ENCODE measurements at places on chromosomes 5 and 9. TPM values are rescaled to one million over a fixed set of nuclear protein-coding genes. Genes with fewer than 3 reads are reported as not detected.

GRCh38 chr9:34069831-34070230, 21.1 kb upstream of the UBAP2 start:
- no peak for DNase-seq

DNA sequence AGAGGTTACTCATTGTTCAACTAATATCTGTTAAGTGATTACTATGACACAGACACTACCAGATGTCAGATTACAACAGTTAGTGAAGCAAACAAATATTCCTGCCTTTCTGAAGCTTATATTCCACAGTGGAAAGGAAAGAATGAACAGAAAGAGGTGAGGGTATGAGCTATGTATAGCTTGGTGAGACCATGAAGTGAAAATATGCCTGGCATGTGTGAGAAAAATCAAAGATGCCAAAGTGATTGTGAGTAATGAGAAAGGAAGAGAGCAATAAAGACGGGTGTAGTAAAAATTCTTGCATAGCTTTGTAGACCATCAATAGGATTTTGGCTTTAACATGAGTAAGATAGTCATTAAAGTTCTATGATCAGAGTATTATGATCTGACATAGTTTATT, 734.5 kb upstream of the NUDT12 start:
- DNase-seq = no peak

DNA sequence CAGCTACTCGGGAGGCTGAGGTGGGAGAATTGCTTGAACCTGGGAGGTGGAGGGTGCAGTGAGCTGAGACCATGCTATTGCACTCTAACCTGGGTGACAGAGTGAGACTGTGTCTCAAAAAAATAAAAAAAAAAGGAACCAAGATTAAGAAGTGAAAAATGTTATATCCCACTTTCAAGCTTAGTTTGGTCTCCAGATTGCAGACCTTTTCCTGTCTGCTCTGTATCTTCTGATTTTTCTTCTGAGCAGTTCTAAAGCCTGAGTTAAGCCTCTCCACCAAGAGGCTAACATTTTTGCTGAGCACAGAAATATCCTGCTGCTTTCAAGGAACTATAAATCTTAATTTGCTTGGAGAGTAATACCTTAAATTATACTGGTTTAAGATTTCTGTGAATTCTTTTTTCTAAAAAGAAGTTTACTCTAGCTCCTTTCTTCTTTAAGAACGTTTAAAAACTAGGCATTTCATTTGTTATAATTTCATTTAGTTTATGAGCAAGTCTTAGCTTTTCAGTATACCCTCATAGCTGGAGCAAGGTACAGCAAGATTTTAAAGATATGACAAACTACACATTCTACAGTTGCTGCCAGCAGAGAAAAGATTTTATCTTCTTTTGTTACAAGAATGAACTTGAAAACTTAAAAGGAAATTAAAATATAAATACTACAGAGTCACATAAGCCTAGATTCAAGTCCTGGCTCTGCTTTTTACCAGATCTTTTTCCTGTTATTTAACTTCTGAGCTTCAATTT, 55.0 kb downstream of the GARNL3 start:
- no peak for DNase-seq

DNA sequence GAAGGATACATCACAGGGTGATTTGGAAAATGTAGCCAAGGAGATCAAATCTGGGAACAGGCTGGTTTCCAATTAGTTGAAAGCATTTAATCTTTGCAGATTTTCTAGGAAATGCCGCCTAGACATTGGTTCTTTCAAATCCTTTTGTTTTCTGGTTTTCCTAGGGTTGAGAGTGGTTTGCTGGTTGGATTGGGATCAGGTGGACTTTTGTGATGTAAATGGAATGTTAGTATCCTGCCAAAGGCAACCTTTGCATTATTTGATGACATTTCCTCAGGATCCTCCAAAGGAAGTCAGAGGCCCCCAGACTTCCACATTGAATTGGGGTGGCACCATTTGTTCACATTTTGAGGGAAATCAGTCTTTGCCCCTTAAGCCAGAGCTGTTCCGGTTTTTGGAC, 245.5 kb upstream of the RPS23 start:
- no peak for DNase-seq

DNA sequence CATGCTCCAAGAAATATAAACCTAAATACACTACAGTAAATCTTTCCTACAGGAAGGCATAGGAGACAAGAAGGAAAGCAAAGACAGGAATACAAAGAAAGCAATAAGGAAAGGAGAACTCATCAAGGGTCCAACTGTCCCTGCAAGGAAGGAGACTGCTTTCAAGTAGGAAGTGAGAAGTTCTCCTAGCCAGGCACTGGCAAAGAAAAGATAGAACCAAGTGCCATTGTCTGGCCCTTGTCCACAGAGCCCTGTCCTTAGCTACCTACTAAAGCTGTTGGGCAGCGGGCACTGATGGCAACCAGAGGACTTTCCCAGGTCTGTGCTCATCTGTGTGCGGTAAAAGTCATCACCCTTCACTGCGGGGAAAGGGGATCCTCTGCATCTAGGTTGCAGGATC, 108.2 kb downstream of the KLHL3 start:
- DNase-seq = no peak

DNA sequence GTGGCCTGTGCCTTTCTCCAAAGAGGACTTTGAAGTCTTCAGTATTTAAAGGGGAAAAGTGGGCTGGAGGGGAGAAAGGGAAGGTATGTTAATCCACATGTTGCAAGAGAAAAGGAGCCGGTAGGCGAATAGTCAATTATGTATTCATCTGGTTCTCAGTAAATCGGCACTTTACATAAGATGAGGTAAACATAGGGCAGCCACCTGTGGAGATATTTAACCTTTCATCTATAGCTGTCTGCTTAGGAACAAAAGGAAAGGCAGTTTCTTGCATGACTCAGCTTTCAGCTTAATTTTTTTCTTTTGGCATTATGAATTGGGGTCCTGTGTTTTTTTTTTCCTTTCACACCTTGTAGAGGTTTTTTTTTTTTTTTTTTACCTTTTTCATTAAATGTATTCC, 42.2 kb downstream of the FGD3 start:
- DNase-seq = no peak

NPDC1 gene
- total RNA-seq = 250 TPM

GRCh38 chr5:156991714-156992113, 28.7 kb upstream of the TIMD4 start:
- no peak for DNase-seq

- no peak for DNase-seq
These were observed 7.0 kb downstream of the UBE2QL1 start for GRCh38 chr5:6455571-6456200.

DNA sequence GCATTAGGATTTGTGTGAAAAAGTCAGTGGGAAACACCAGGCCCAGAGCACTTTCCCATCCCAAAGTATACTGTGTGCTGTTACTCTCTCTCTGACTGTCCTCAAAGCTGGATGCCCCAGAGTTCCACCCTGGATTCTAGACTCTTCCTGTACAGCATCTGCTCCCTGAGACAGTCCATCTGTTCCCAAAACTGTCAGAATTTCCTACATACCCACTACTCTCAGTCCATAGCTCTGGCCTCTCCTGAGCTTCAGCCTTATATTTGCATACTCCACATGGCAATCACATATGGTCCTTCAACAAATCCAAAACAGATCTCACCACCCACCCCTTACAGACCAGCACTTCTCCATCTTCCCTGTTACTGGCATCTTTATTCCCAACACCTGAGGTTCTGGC, 9.5 kb downstream of the ELP1 start:
- no peak for DNase-seq

GRCh38 chr9:135413461-135413860, 66.1 kb upstream of the PPP1R26 start:
- DNase-seq = no peak

SPINK13 gene
- not detected for total RNA-seq

DNA sequence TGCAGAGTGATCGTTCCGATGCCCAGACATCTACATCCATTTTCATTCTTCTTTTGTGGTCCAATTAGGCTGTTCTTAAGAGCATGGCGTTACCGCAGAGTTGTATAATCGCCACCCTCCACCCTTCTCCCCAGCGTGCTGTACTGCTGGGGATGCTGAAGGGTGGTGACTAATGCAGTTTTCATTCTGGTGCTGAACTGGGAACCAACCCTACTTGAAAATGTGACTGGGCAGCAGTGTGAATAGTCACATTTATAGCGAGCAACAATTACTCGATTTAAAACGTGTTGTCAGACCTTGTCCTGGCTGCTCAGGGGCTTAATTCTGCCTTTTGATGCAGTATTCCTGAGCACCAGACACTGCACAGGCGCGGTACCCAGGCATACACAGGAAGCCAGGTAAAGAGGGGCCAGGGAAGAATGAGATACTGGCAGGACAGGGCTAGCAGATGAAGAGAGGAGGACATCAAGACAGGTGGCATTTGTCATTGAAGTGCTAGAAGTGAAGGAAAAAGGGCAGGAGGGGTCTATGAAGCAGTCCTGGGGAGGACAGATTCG, 719 bp upstream of the ISCA1 start:
- peak; percentile 29 for DNase-seq

KCTD16 gene
- total RNA-seq = 0.10 TPM

DNA sequence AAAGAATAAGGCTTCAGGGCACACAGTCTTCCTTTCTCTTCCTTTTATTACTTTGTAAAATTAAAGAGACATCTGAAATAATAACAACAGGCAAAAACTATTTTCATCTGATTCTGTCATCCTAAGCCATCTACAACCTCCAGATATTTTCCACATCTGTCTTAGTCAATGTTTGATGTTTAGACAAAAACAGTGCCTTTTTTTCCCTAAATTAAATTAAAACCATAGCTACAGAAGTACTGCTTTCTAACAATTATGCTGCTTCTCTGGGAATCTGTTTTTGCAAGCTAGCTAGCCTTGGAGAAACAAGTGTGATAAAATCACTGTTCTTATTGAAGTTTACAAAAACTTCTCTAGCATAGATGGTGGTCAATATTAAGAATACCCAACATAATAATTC, 95.4 kb downstream of the KIAA0825 start:
- DNase-seq = no peak

PSMB7 gene
- total RNA-seq = 264 TPM

SPINK4 gene
- total RNA-seq = not detected

ASPN gene
- total RNA-seq = not detected

WDR38 gene
- total RNA-seq = not detected

OR1Q1 gene
- not detected for total RNA-seq

CYLC2 gene
- total RNA-seq = not detected

FBXW2 gene
- 49.8 TPM for total RNA-seq

GRCh38 chr5:140883373-140883772, 1.4 kb downstream of the PCDHA13 start:
- no peak for DNase-seq

- DNase-seq = no peak
These were observed 192.9 kb downstream of the PIK3R1 start for GRCh38 chr5:68408345-68408871.

GRM6 gene
- total RNA-seq = not detected

DNA sequence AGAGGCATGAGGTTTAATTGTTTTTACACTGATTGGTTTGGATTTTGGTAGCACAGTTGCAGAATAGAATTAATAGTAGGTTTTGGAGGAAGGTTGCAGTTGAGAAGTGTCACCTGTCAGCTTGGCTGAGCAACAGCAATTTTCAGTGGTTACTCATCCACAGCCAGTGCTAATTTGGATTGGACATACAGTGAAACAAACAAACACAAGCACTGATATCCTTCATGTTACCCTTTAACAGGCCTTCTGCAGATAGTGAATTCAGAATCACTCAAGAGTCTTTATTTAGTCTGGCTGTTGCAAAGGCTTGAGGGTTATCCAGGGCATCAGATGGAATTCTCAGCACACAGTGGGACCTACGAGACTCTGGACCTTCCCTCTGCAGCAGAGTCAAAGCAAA, 31.8 kb upstream of the POU4F3 start:
- DNase-seq = no peak

WDR31 gene
- total RNA-seq = 0.99 TPM

SHC3 gene
- 7.3 TPM for total RNA-seq

DNA sequence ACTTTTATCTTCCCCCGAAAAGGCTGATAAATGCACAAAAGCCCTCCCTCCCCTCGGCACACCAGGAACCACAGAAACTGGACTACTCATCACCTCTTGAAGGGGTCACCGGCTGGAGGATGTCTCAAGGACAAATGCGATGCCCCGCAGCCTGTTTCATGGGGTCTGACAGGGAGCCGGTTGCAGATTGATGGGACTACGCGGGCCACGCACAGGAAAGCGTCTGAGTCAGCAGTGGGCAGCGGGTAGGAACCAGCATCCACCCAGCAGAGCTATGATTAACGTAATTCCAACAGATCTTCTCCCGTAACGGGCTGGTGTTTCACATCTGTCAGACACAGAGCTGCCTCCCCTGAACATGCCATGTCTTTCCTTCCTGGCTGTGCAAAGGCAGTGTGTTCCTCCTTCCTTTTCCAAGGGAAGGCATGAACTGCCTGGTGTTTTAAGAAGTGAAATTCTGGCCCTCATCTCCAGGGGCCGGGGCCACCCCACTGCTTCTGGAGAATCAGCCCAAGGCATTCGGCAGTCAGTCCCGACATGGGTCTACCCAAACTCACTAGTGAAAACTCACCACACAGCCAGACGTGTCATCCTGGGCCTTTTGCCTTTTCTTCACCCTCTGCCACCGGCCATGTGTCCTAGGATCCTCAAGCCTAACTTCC, 144.4 kb upstream of the PHYKPL start:
- DNase-seq = no peak

DNA sequence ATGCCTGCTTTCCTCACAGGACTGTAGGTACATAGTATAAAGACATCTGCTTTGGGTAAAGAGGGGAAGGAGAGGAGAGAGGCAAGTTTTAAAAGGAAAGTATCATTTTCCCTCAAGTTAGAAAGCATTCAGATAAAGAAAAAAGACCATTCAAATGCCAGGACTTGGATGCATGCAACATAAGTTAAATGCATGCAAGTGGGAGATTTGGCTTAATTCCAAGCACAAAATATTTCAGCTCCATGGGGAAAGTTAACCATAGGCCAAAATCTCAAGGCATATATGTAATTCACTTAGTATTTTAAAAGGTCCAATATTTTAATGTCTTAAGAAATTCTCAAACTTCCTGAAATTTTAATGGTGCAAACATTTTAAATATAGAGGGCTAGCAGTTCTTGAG, 36.4 kb downstream of the POU5F2 start:
- no peak for DNase-seq

GRCh38 chr9:89608641-89609335, 4.0 kb downstream of the GADD45G start:
- DNase-seq = no peak

DNA sequence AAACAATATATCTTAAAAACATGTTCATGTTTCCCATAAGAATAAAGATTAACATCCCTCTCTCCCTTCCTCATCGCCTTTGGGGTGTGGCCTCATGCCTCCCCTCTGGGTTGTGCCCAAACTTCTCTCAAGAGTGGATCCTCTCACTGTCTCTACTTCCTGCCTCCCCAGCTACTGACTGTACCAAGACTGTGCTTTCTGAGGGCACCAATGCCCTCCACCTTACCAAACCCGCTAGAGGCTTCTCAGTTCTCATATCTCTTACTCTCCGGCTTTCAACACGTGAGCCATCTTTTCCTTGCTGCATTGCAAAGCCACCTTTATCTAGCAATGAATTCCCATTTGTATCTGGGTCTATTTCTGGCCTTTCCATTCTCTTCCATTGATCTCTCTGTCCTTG, 34.4 kb upstream of the KCNIP1 start:
- DNase-seq = no peak

GRCh38 chr5:147098233-147098790, 136.5 kb upstream of the STK32A start:
- DNase-seq = peak; percentile 9

GRCh38 chr5:170993476-170993875, 131.7 kb downstream of the RANBP17 start:
- no peak for DNase-seq

- no peak for DNase-seq
These were observed 1.0 kb downstream of the FAM221B start for GRCh38 chr9:35827486-35827885.

Measured in glomerular endothelial cell (primary cell).